ENCODE measurements at places on chromosomes 3 and 15.

DNA sequence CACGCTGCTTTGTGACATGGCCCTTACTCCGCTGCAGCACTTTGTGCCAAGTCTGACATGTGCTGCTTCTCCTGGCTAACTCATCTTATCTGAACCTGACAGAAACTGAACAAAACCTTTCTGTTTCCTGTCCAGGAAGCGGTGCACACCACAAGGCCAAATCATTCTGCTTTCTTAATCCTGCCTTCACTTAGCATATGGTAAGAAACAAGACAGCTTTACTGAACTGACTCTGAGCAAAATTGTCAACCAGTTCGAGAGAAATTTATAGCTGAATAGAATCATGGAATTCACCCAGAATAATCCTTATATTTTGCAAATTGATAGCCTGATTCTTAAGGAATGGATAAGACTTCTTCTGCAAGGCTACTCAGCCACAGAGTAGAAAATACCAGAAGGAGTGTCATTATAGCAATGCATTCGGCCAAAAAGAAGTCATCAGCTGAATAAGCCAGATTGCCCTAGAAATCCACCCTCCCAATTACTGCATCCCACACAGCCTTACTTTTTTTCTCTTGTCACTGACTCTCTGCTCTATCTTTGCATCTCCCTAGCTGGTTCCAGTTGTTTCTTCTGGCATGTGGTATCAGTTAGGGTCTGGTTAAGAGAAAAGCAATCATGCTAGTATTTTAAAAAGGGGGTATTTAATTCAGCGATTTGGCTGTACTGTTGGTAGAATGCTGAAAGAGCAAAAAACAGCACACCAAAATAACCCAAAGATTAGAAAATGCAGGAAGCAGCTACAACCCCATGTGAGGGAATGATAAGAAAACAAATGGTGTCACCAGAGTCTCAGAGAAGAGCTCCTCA is 41.6 kb upstream of the STRIT1 start:
- DNase-seq, result no peak

DNA sequence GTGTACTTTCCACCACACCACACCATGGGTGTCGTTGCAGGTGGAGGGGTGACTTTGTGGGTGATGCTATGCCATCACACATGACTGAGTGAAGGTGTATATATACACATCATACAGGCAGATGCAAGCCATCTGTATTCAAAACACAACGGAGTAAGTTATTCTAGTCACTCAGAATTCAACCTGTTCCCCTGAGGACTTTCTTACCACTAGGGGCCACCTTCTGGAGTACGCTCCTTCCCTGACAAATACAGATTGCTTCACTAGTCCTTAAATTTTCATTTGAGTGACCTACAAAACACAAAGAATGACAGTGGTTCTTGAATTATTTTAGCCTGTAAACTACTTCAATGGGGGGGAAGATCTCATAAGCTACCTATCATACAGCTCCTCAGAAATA is 52.8 kb upstream of the NTRK3 start:
- DNase-seq, result no peak

- no peak for DNase-seq
These were observed 26.3 kb upstream of the AVEN start for GRCh38 chr15:34065261-34065660.

GRCh38 chr15:54364961-54365360 is 386.7 kb downstream of the UNC13C start:
- no peak for DNase-seq

DNA sequence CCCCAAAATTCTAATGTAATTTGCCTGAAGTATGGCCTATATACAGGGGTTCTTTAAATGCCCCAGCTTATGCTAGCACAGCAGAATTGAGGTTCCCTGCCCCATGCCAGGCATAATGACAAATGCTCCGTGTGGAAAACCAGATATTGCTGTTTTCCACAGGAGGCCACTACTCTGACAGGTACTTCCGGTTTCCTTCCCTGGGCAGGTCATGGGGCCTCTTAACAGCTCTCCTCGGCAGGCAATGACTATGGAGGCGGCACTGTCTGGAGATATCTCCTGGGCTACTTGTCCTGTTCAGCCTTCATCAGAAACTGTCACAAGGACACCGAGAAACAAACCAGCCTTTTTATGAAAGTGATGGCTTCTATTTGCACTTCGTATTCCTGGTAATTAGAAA is 54.8 kb downstream of the SLC7A14 start:
- DNase-seq, result no peak

DNA sequence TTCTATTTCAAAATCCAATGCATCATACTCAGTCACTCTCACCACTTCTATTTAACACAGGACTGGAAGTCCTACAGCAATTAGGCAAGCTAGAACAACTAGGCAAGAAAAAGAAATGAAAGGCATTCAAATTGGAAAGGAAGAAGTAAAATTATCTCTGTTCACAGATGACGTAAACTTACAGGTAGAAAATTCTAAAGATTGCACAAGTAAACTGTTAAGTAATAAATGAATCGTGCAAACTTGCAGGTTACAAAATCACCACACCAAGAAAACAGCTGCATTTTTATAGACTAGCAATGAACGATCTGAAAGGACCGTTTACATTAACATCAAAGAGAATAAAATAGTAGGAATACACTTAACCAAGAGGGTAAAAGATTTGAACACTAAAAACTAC is 36.2 kb downstream of the CHST2 start:
- no peak for DNase-seq

GRCh38 chr3:1092771-1093170 is at the start of gene CNTN6:
Gene CNTN6, plus strand, starts transcription at chr3:1093024. Its CDS starts 54,985 bp downstream, at chr3:1148009.
- DNase-seq, result peak; percentile 46

DNA sequence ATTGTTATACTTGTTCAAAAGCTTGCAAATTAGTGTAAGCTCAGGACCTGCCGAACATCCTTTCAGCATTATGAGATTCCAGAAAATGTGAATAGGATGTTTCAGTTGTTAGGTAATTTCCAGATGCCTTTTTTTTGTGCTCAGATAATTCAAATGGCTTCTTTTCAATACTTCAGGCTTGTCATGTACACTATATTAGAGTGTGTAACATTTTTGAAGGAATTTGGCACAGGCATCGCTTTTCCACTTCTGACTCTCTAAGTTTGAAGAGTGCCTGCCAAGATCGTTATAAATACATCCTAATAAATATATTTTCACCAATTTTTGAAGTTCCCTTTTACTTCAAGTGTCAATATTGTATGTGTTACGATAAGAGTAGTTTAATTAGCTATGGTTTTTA is 35.2 kb downstream of the CADM2 start:
- no peak for DNase-seq

DNA sequence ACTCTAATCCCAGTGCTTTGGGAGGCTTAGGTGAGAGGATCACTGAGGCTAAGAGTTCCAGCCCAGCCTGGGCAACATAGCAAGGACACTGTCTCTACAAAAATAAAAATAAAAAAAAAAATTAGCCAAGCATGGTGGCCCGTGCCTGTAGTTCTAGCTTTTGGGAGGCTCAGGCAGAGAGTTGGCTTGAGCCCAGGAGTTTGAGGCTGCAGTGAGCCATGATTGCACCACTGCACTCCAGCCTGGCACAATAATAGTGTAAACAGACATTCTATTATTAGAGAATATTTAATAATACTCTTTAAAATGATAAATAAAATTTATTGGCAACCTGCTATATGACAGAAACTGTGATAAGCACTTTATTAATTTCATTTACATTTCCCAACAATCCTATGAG is 908.9 kb downstream of the TUSC7 start:
- no peak for DNase-seq

DNA sequence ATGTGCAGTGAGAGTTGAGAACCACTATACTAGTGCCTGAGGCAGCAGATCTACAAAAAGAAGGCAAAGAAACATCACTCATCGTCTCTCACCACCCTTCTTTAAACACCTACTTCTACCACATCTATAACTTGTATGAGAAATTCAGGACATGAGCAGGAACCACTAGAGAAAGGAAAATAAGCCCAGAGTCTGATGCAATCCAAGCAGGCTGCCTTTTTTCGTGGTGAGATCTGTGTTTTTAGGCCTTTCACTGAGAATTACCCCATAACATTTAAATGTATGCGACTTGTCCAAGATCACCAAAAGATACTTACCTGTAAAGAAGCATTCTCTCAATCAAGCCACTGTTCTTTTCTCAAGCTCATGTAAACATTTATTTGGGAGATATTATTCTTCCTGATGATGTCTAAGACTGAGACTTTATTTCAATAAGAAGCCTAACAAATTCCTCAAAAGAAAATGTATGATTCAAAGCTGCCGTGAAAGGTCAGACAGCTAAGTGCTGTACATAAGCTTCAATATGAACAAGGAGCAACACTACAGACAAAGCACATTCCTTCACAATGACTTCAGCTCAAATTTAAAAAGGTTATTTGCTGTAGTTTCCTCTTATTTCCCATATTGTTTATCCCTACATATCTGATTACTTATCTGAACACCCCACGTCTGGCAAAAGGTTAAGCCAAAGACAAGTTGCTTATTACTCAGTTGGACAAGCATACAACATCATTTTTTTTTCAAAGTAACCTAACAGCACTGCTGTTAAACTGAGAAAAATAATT is 16.5 kb downstream of the SPICE1 start:
- peak; percentile 21 for DNase-seq

- DNase-seq, result peak; percentile 43
These were observed 24.8 kb downstream of the TMOD2 start for GRCh38 chr15:51775967-51776816.

- no peak for DNase-seq
These were observed 30.4 kb downstream of the SNRPN start for GRCh38 chr15:24985224-24985623.

GRCh38 chr3:172103724-172104123 is 64.3 kb downstream of the FNDC3B start:
- DNase-seq, result peak; percentile 82

DNA sequence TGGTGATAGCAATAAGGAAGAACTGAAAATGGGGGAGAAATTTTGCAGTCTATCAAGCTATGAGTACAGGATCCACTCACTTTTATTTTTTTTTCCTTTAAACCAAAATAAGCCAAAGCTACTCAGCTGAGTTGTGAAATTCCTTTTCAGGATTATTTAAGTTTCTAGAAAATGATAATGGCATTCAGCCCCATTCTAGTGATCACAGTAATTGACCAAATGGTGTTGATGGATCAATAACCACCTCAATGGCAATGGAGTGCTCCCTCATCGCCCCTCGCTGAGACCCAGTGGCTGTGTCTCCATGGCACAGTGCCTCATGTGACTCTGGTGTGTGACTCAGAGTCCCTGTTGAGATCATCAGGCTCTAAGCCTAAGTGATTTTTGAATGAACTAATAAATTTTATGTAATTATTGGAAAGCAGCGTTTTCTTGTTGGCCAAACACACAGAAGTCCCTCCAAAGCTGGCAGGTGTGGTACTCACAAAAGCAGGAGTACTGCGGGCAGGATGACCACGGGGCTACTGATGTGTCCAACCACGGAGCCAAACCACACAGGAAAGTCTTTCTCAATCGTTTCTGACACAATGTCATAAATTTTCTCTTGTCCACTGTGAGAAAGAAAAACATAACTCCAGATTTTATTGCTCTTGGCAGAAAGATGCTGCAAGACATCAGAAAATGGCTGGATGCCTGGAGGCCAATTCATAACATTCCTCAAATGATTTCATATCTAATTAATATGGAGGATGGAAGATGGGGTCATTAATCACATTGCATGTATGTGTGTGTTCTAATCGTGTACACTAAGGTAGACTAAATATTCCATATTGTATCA is 14.4 kb upstream of the STARD5 start:
- DNase-seq, result peak; percentile 94

DNA sequence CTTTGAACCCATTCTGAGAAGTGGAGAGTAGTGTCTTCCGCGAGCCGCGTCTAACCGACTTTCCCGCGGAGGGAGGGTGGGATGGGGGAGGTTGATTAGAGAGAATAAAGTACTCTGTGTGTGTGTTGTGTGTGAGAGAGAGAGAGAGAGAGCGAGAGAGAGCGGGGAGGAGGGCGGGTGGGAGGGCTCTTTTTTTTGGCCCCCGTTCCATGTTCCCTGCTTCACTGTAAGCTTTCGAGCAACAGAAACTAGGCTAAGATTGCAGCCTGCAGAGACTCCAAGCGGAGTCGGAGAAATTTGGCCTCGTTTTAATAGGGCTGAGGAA is 1.6 kb upstream of the MEIS2 start:
- no peak for DNase-seq

DNA sequence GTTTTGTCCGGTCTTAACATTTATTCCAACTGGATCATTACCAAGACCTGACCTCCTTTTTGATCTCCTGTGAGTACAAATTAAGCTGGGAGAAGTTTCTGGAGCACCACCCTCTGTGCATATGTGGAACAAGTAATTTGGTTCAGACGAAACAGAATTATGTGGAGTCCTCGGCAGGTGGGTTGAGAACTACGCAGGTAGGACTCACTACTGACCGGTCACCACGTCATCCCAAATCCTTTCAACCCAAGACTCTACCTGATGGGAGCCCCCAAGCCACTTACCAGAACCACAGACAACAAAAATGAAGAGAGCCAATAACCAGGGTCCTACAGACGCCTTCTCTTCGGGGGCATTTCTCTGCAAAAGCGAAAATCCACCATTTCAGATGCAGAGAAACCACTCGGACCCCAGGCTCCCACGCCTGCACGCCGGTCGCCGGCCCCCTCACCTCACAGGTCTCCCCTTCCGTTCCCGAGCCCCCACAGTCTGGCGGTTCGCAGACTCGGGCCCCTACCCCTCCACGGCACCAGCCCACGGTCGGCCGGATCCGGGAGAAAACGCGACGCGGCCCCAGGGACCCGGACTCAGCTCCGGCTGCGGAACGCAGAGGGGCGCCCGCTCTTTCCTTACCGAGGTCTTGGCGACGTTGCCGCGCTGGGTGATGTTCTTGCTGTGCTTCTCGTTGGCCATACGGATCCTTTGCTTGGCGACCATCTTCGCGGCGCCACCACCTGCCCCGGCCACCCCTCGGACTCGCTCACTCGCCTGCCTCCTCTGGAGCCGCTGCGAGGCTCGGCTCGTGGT is 674 bp downstream of the SERP1 start:
- peak; percentile 14 for DNase-seq

- DNase-seq, result peak; percentile 88
These were observed 9.3 kb downstream of the SECISBP2L start for GRCh38 chr15:49036650-49037545.
